ENCODE measurements at places on chromosomes 12 and 14.

- no peak for DNase-seq
Observed at GRCh38 chr12:127813147-127813546, 453.8 kb upstream of the TMEM132C start.

DNA sequence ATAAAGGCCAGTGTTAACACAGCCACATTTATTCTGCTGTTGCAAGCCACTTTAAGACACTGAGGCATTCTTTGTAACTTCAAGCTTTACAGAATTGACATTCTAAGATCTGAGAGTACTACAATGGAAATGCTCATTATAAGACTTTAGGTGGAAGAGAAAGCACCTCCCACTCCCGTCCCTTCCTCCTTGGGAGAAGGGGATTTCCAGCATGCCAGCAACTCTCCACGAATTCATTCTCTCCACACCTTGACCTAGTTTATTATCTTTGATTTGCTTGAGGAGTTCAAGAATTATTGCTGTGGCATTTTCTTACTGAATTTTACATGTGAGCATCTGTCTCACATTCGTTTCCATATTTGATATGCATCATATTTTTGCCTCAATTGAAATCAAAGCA lies 644.4 kb upstream of the MIS18BP1 start:
- DNase-seq = no peak

GRCh38 chr14:102893452-102893851 lies 29.0 kb upstream of the AMN start:
- DNase-seq = no peak

DNA sequence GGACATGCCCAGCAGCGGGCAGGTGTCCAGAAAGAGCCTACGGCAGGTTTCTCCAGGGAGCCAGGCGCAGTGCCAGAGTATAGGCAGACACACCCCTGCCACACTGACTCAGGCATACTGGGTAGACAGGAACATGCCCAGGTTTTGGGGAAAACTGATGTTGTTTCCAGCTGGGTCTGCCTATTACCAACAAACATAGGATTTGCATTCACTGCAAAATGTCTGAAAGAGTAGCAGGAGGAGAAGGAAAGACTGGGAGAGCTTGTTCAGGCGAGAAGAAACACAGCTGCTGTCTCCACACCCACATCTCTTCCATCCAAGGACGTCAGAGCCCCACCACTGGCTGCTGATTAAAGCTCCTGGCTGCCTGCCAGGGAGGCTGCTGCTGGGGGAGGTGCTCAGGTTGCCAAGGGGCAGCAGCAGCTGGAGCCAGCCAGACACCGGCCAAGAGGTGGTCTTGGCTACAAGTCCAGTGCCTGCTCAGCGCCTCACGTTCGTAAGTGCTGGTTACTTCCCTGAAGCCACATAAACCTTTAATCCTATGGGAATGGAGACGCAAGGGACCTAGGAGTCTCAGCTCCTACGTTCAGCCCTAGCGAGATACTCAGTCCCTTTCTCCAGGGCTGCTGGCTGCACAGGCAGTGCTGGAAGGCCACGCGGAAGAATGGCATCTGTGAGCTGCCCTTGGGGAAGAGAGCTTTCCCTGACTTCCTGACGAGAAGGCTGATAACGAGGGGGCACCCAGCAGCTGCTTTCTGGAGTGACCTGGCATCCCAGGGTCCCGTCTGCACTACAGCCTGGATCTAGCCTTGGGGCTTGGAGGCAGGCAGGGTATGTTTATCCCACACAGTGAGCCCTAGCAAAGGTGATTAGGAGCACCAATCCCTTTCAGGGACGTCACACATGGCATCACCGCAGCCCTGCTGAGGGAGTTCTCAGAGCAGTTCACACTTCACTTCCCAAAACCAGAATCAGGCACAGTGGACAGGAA lies 58.1 kb downstream of the PLEKHG3 start:
- DNase-seq = peak; percentile 49

GRCh38 chr12:23222801-23223200 lies 597.8 kb downstream of the ETNK1 start:
- DNase-seq = no peak

DNA sequence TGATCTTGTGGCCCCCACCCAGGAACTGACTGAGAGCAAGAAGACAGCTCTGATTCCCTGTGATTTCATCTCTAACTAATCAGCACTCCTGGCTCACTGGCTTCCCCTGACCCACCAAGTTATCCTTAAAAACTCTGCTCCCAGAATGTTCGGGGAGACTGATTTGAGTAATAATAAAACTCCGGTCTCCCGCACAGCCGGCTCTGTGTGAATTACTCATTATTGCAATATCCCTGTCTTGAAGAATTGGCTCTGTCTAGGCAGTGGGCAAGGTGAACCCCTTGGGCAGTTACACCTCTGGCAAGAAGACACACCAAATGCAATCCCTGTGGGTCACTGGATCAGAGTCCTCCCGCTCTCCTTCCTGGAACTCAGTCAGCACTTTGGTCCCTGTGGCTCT lies 21.3 kb downstream of the SLC7A7 start:
- no peak for DNase-seq

DNA sequence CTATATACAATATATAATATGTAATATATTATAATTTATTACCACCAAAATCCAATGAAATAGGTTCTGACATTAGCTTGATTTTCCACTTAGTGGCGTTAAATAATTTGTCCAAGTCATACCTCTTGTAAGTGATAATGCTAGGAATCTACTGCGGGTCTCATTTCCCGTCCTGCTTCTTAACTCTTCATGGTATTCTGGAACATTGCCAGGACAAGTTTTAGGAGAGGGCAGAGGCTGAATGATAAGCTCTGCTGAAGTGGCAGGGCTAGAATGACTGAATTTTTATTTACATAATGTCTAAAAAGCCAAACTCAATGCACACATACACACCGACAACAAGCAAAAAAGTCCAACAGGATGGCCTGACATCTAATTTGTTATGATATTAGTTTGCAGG lies 70.4 kb upstream of the PTPRQ start:
- DNase-seq = no peak

DNA sequence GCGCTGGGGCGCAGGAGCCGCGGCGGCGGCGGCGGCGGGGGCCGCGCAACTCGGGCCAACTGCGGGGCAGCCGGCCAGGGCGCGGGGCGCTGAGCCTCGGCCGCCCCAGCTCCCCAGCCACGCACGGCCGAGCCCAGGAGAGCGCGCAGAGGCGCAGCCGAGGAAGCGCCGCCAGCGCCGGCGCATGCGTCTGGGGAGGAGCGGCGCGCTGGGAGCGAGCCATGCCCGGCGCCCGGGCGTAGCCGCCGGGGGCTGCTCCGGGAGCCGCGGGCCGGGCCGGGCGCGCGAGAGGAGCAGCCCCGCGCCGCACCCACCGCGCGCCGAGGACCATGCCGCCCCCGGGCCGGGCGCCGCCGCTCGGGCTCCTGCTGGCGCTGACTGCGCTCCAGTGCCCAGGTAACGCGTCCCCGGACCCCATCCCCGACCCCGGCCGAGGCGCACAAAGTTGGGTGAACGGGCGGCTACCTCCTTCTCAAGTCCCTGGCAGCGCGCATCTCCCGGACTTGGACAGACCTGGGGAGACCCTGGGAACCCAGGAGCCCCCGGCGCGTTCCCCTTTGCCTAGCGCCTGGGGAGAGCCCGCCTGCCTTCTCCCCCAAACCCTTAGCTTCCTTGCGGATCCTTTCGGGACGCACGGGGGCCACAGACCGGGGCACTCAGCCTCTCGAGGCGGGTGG lies 121.4 kb downstream of the AACS start:
- no peak for DNase-seq

DNA sequence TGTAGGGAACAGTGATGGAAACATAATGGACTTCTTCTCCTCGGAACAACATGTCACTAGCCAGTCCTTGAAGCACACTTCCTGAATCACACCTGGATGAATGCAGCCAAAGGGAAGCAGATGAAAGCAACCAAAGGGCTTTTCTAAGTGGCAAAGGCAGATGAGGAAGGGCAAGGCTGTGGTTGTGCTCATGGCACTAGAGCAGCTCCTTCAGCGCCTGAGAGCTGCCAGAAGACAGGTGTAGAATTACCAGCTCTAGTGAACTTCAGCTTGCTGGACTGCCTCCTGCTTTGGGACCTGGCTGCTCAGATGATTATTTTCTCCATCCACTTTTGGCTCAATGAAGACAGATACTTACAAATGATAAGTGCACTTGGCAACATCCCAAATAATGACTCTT lies 1372.1 kb upstream of the SEL1L start:
- no peak for DNase-seq

GRCh38 chr14:94864387-94865195 lies 94.7 kb upstream of the GSC start:
- no peak for DNase-seq

DNA sequence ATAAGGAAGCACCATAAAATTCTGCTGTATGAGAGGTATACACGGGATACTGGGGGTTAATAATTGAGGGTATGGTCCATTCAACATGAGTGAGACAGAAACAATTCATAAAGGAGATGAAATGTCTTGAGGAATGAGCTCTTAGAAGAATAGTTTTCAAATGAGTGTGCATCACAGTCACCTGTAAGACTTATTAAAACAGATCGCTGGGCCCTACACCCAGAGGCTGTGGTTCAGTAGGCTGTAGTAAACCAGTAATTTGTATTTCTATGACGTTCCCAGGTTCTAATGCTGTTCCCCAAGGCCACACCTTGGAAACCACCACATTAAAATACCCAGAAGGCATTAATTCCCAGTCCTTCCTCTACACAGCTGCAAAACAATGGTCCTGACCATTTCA lies 49.6 kb downstream of the CAND1 start:
- DNase-seq = no peak

- no peak for DNase-seq
Observed at GRCh38 chr12:122150127-122150681, 23.8 kb downstream of the IL31 start.

- no peak for DNase-seq
Observed at GRCh38 chr12:54628186-54628846, 6.4 kb downstream of the LACRT start.

- no peak for DNase-seq
Observed at GRCh38 chr12:65615118-65615517, 209.2 kb upstream of the HMGA2 start.

DNA sequence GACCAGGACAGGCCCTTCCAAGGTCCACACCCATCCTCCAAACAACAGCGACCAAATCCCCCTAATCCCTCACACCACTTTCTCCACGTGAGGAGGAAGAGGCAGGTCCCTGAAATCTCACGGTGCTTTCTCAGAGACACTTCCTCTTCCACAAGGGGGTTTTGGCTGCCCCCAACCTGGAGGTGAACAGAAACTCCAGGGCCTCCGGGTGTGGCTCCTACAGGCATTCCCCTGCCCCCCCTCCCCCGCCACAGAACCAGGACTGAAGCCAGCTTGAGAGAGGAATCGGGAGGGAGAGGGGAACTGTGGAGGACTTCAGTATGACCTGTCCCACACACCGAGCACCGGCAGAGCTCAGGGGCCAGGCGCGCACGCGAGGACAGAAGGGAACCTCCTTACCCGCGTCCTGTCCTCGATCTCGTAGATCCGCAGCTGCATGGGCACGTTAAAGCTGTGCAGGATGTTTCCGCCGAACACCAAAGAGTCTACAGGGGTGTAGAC lies 60.2 kb downstream of the KDM2B start:
- DNase-seq = peak; percentile 19

- no peak for DNase-seq
Observed at GRCh38 chr12:30840715-30841114, 85.8 kb upstream of the TSPAN11 start.

DNA sequence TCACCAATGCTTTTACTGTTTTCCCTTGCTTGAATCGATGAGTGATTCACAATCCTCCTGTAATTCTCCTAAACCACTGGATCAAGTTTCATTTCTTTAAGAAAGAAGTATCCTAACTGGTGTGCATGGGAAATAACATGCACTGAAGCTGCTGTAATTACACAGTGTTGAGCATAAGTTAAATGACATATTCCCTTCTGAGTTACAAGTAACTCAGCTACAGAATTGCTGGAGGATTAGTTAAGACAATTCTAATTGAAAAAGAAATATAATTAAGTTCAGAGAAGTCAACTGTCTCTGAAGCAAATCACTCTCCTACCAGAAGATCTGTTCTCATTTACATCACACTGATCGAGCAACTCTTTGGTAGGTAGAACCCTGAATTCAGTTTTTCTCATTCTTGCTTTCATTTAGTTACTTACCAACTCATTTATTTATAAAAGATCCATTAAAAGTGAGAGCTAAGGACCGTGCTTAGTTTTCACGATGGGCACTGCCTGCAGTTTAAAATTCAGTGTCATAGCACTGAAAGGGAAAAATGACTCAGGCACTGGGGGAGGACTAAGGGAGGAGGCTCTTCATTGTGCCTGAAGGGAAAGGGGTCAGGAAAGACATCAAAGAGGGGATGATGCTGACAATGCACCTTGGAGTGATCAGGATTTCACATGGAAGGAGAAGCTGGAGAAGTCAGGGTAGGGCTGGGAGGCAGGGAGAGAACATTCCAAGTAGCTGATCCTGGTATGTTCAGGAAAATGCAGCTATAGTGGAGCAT lies 327.2 kb downstream of the EMP1 start:
- DNase-seq = no peak

DNA sequence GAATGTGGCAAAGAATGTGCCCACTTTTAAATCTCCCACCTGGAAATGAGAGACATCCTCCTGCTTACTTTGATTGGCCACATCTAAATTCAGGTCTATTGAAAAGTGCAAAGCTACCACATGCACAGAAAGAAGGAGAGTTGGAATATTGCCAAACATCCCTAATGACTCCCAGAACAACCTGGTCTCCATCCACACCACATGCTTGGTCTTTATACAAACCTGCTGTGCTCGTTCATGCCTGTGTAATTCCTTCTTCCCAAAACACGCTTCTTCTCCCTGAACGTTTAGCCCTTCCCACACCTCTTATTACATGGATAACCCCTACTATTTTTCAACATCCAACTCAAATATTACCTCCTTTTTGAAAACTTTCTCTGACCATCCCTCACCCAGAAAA lies 66.2 kb upstream of the BCL2L14 start:
- DNase-seq = no peak

DNA sequence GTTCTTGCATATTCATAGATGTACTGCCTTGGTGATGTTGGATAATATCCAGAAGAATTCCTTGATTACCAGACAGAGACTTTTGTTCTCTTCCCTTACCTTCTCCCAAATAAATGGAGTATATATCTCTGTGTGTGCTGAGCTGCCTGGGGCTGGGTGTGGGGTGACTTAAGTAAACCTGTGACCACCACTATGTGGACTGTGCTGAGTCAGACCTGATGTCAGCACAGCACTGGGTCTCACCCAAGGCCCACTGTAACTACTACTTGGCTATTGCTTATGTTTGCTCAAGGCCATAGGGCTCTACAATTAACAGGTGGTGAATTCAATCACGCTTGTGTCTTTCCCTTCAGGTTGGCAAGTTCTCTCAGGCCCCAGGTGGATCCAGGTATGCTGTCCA lies 145.7 kb upstream of the MDGA2 start:
- DNase-seq = no peak

GRCh38 chr12:113987261-113988063 lies 21.3 kb upstream of the RBM19 start:
- DNase-seq = no peak

DNA sequence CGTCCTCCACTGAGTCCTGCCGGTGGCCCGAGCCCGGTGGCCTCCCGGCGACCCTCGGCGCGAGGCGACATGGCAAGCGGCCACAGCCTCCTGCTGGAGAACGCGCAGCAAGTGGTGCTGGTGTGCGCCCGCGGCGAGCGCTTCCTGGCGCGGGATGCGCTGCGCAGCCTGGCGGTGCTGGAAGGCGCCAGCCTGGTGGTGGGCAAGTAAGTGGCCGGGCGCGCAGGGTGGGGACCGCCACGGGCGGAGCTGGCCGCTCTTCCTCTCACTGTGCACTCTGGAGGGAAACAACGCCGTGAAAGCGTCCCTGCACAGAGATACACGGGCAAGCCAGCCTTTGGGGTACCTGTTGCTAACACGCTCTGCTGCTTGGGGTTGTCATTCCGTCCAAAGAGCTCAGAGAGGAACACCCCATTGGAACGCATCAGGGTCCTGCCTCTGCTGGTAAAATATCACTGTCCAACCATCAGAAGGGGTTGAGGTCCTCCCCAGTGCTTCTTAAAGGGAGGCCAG lies at the start of gene AMDHD1:
AMDHD1 (plus strand) TSS at position 2 of the 513 bp plus-strand sequence; CDS start at position 70, 68 bp downstream.
- DNase-seq = peak; percentile 58
